Epithelial cell of esophagus (primary cell): ENCODE measurements at places on chromosomes 5 and 9.

DNA sequence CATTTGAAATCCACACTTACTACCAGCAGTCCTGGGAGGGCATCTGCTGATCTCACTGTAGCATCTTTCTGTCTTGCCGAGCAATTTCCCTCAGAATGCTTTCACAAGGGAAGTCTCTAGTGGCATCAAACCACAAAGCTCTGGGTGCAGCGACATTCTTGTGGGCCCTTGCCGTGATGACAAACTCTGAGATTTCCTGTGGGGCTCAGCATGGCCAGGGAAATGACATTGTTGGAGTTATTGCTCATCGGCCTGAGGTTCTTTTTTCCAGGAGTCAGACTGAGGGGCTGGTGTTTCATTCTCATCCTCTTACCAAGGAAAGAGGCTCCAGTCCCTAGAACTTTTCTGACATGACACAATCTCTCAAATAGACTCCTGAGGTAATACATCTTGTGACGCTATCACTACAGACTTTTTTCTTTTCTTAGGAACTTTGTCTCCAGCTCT, 51.4 kb downstream of the PFDN1 start:
- peak; percentile 82 for DNase-seq

DNA sequence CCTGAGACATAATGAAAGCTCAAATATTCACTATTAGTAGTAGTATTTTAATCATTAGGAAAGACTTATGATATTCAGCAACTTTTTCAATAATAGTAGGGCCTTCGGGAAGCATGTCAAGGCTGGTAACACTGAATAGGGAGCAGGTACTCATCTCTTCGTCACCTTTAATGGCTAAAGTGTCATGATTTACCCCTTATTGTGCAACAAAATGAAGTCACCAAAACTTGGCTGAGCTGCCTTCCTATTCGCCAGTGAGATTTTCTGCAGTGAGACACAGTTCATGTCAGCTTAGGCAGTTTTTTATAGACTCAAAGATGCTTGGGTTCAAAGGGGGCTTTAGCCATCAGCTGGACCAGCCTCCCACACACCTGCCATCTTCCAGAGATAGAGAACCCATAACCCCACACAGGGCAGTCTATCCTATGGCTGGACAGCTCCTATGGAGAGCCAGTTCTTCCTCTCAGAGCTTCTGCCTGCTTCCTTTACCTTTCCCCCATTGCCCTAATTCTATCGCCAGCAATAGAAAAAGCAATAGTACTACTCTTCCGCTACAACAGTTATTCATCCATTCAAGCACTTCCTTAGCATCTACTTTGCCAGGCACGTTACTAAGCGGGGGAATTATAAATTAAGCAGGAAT, 2.3 kb upstream of the CPLX2 start:
- DNase-seq = no peak

DNA sequence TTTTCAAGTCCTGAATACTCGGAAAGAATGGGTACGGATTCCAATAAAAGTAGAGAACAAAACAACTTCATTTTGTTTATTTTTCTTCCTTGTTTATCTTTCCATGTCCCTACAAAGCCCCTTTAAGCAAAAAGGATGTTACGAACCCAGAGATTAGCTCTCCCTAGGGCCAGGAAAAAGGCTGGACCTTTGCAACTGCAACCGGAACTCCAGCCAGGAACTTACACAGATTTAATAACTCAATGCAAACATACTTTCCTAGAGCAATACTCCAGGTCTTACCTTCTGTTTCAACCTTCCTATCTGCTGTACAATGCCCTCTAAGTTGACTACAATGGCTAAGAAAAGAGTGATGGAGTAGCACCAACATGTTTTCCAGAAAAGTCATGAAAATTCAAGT, 7.0 kb downstream of the DENND1A start:
- DNase-seq = no peak

GRCh38 chr5:22391956-22392355, 461.2 kb downstream of the CDH12 start:
- DNase-seq = peak; percentile 29

DNA sequence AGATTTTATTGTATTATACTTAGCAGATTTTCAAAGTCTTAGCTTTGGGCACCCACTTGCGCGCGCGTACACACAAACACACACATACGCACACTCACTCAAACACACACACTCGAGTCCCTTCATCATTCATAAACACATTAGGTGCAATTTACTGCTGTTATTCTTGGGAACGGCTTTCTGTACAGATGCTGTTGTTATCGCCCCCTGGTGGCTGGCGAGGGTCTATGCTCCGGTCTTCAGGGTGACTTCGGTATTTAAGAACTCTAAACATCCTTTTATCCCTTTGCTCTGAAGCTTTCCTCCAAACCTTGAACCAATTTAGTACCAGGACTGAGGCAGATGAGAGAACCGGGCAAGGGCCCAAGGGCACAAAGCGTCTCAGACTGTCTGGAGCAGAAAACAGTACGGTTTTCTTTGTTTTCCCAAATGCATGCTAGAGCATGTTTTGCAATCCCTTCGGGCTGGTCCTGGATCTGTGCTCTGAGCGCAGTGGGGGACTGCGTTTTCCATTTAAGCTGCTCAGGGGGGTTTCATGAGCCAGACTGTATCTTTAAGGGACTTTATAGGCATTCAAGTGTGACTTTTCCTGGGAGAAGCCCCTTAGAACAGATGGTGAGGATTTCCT, 1.7 kb upstream of the SLIT3 start:
- peak; percentile 87 for DNase-seq

DNA sequence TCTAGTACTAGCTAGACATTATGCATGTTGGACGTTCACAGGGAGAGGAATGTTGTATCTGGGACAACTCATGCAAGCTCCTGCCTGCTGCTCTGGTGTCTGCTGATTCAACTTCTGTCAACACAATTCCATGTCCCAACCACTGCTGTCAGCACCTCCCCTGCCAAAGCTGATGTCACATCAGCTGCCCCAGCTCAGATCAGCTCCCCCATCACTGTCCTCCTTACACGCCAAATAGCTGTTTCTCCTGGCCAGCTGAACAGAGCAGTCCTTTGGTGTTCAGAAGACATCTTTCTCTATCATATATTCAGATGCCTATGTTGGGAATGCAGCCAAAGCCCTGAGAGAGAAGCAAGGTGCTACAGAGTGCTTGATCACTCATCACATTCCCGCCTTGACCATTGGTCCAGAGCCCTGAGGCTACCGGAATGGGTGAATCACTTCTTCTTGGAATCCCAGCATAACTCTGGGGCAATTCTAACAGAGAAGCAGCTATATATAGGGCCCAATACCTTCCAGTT, 223.3 kb downstream of the SEC61B start:
- DNase-seq = peak; percentile 94

- no peak for DNase-seq
Observed at GRCh38 chr5:68067976-68068603, 147.5 kb upstream of the PIK3R1 start.

DNA sequence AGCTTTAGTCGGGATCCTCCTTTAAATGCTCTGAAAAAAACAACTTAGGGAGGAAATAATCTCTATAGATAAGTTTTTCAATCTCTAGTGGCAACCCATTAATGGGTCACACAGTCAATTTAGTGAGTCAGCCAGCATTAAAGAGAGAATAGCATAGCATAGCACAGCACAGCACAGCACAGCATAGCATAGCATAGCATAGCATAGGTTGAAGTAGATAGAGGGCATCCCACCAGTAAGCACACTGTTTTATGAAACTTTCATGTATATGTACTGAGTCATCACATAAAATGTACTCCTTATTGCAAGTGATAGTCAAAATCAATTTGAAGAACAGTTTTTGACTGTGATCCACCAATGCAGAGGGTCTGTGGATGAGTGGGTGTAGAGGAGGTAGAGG, 522.9 kb downstream of the CCDC171 start:
- no peak for DNase-seq

DNA sequence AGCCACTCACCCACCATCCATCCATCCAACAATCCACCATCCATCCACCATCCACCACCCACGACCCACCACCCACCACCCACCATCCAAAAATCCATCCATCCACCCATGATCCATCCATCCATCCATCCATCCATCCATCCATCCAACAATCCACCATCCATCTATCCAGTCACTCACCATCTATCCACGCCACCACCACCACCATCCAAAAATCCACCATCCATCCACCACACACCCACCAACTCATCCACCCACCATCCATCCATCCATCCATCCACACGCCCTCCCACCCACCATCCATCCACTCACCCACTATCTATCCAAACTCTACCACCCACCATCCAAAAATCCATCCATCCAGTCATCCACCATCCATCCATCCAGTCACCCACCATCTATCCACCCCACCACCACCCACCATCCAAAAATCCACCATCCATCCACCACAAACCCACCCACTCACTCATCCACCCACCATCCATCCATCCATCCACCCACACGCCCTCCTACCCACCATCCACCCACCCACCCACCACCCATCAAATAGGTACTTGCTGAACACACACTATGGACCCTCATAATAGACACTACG, 9.0 kb downstream of the DPH7 start:
- no peak for DNase-seq

GRCh38 chr5:60722416-60722815, 22.4 kb upstream of the DEPDC1B start:
- no peak for DNase-seq

DNA sequence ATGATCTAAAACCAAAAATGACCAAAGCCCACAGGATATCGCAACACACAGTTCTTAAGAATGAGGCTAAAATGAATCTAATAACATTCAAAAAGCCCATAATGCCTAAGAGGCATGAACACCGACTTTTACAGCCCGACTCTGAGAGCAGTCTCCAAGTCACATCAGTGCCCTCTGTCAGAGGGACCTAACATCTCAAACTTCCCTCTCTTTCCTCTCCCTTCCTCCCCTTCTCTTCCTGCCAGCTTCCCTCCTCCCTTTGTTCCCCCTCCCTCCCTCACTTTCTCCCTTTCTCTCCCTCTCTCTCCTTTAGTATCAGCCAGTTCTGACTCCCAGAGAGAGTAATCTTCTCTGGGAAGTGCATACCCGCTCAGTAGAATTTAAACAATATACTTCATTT, 154.4 kb downstream of the GLIS3 start:
- DNase-seq = no peak

- DNase-seq = no peak
Observed at GRCh38 chr5:123810253-123810652, 298.3 kb downstream of the CSNK1G3 start.

GRCh38 chr5:565782-566440, 41.7 kb upstream of the SLC9A3 start:
- DNase-seq = peak; percentile 36

- DNase-seq = no peak
Observed at GRCh38 chr5:129691220-129691619, 56.7 kb upstream of the MINAR2 start.

DNA sequence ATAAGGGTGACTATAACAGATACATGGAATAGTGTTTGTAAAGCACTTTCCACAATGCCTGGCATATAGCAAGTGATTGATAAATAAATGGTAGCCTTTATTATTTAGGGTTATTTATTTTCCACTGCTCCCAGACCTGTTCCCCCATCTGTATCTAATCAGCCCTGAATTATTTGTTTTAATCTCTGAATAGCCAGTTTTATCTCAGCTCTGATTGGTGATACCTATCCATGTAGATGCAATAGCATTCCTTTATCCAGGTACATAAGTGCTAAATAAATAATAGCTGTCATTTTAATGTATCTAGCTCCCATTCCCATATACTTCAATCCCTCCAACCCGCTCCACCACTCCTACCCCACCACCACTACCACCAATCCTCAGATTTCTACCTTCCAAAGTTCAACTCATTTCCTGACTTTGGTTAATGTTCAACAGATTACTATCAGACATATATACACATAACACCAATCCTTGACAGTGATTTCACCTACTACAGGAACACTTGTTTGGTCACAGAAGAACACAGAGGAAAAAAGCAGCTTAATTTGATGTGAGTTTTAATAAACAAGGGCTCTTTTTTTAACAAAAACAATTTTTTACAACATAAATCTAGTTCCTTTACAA, 14.0 kb downstream of the PRKAA1 start:
- DNase-seq = no peak

DNA sequence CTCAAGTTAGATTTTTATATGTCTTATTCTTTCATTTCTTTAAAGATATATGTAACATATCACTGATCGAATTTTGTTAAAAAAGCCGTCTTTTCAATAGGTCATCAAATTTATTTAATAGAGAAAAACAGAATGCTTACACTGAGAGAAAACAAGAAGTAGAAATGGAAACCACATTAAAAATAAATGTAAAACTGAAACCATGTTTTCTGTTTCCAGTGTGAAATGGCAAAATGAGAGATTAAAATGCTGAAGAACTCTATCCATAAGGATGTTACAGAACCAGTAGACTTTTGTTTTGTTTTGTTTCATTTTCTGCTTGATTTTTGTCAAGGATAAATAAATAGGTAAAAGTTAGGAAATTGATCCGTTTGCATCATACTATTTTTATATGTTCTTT, 210.1 kb downstream of the PRDM9 start:
- DNase-seq = no peak

DNA sequence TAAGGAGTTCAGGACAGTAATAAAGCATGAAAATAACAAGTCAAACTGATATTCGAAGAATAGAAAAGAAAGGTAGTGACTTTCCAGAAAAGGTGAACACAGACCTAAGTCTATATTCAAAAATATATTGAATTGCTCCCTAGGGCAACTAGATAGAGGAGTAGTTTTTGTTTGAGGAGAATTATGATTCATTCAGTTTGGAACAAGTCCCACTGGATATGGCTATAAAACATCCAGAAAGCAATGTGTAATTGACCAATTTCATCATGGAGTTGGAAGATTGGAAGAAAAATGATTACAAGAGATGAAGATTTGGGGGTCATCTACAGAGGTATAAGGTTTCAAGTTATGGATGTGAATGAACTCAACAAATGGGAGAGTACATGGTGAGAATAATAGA, 117.5 kb upstream of the ZNF462 start:
- peak; percentile 56 for DNase-seq

- no peak for DNase-seq
Observed at GRCh38 chr9:101443364-101443771, 7.8 kb upstream of the ALDOB start.

DNA sequence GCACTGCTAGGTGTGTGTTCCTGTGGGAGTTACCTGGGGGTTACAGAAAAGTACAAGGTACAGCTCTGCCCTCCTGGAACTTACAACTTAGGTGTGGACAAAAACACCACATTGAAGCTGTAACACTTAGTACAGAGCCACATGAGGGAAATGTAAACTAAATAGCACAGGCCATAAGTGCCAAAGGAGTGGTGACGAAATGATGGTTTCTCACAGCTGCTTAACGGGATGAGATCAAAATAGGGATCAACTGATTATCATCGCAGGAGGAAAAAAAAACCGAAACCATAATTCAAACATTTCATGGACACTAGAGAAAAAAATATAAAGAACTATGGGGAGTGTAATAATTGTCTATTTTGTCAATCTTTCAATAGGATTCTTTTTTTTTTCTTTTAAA, 5.9 kb downstream of the LIX1 start:
- no peak for DNase-seq

DNA sequence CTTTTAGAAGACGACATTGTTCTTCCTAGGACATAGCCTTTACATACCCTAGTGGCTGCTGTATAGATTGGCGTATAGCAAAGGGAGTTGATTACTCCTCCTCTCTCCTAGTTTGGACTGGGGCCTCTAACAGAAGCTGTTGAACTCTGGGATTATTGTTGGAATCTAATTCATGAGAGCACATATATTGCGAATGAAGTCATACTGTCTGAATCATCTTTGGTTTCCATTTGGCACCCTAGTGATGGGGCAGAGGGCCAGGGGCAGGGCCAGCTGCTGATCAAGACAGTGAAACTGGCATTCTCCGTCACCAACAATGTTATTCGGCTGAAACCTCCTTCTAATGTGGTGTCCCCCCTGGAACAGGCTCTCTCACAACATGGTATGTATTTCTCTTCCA, 40.3 kb downstream of the NUP188 start:
- peak; percentile 58 for DNase-seq

- DNase-seq = no peak
Observed at GRCh38 chr9:3468421-3469205, 57.2 kb downstream of the RFX3 start.
